Activated T-cell treated with anti-CD3 and anti-CD28 coated beads for 4 hours (primary cell): ENCODE measurements at places on chromosomes 2 and 18.

DNA sequence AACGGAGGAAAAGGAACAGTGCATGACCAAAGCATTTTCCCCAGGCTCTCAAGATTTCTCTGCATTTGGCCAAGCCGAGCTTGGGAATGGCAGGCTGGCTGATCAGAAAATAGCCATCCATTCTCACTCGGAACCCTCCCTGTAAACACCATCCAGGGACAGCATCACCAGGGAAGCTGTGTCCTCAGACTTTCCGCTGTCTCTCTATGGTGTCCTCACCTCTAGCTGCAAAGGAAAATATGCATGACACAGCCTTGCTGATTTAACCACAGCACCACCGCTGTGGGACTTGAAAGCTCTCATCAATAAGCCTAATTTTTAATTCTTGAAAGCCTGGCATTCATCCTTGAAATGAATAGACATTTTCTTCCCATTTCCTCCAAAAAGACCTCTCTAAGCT is 311.7 kb downstream of the EIPR1 start:
- no peak for DNase-seq

DNA sequence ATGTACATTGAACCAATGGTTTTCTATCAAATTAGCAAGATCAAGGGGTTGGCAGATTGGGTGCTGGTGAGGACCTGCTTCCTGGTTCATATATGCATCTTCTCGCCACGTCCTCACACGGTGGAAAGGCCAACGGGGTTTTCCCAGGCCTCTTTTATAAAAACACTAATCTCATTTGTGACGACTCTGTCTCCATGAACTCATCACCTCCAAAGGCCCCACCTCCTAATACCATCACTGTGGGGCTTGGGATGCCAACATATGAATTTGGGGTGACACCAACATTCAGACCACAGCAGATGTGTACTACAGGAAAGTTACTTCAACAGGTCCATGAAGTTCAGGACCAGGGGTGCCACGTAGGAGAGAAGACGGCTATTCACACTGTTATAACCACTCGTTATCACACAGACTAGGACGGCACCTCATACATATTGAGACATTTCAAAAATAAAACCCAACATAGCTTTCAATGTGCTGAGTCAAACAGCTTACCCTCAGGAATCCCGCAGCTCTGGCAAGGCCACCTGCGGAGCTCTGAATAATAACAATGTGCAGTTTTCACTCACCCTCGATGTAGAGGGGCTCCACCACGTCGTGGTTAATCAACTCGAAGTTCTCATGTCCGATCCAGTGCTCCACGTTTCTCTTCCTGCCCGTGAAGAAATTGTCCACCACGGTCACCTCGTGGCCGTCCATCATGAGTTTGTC is 49.3 kb downstream of the UXS1 start:
- DNase-seq = no peak

DNA sequence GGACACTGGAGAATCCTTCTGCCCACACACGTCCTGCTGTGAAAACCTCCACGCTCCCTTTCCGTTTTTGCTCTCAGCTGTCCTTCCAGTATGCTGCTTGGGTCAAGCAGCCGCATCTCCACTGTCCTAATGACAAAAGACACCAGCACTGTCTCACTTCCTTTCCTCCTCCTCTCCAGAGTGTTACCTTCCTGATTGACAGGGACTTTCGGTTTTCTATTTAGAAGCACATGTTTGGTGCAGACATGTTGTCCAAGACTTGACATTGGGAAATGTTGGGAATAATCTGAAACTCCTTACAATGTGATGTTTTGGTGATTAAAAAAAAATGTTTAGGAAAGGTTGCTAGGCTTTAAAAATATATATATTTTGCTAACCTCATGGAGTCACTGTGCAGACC is 226.6 kb downstream of the FAM210A start:
- DNase-seq = no peak

GRCh38 chr2:218229239-218229638 is 12.2 kb downstream of the ARPC2 start:
- no peak for DNase-seq

DNA sequence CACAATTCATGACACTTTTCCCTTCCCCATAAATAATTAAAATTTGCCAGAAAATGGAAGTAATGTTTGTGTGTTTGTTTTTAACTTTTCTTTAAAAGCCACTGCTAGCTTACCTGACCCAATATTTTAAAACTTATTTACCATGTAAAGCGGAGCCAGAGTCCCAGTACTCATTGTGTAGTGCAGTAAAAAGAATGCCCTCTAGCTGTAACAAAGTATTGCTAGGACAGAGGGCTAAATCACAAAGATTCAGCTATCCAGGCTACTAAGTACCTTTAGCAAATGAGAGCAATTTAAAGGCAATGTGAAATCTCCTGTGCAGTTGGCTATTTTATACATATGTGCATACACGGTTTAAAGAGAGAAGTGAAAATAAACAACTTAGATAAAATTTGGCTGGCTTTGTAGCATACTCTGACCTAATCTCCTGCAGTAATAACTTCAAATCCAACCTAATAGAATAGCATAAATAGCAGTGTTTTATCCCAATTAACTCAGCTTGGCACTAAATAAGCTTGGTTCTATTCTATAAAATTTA is 997.4 kb upstream of the PIK3C3 start:
- DNase-seq = no peak

DNA sequence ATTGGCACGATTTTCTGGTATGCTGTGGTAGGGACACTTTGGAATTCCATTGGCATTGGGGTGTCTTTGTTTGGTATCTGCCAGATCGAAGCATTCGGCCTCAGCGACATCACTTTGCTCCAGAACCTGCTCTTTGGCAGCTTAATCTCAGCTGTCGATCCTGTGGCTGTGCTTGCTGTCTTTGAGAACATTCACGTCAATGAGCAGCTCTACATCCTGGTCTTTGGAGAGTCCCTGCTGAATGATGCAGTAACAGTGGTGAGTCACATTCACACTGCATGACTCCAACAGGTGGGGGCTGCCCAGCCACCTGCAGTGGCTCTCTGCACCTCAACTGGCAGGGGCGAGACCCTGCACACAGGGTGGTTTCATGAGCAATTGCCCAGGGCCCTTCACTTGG is 38.4 kb downstream of the SLC9A2 start:
- no peak for DNase-seq

GRCh38 chr2:102053096-102053495 is 61.3 kb downstream of the IL1R2 start:
- DNase-seq = no peak

DNA sequence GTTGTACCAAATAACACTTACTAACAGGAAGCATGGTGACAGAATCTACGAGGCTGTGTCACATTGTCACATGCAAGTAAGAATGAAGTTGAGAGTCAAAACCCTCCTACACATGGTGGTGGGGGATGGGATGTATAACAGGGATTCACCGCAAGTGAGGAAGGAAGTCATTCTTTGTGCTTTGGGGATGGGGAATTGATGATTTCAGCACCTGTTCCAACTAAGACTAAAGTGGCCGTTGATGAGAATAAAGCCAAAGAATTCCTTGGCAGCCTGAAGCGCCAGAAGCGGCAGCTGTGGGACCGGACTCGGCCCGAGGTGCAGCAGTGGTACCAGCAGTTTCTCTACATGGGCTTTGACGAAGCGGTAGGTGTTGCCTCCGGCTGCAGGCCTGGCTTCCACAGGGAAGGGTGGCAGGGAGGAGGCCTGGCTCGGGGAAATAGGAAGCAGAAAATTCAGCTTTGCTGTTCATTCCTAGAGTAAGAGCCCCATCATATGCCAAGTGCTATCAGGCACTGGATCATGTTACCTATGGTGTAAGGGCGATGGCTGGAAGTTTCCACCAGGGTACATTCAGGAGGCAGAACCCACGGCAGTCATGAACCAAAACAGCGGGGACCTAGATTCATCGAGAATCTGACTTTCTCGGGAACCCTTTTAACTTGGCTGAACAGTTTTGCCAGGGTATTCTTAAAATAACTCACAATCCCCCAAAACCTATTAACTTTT is 120.3 kb downstream of the UXS1 start:
- no peak for DNase-seq

- no peak for DNase-seq
Measured at GRCh38 chr18:53799134-53799533, 425.3 kb downstream of the MBD2 start.

DNA sequence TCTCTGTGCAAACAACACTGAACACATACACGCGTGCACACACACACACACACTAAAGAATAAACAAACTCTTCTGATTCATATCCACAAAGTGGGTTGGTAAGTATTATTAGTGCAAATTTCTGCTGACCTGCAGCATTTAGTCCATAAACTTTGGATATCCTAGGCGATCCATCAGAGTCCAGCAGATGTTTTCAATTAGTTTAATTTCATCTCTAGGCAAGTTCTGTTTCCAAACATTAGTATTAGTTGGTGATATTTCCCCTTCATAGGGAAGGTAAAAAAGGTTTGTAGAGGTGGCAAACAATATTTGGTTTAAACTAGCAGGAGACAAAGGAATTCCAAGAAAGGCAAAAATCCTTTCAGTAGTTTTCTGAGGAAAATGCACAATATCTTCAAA is 5.7 kb downstream of the DSEL start:
- DNase-seq = no peak

DNA sequence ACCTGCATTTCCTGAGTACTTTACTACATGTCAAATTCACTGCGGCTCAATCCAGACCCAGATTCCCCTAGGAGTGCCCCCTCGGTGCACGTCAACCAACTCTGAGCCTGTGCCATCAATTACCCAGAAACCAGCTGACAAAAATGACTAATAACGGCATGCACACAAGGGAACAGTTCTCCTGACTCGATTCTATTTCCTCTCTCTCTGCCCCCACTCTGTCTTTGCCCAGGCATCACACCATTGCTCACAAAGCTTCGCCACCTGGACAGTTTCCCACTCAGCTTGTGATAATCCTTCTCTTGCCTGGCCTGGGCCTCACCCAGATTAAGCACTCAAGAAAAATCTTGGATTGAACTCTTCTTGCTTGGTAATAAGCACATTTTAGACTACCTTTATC is 115.3 kb upstream of the NDUFV2 start:
- no peak for DNase-seq

DNA sequence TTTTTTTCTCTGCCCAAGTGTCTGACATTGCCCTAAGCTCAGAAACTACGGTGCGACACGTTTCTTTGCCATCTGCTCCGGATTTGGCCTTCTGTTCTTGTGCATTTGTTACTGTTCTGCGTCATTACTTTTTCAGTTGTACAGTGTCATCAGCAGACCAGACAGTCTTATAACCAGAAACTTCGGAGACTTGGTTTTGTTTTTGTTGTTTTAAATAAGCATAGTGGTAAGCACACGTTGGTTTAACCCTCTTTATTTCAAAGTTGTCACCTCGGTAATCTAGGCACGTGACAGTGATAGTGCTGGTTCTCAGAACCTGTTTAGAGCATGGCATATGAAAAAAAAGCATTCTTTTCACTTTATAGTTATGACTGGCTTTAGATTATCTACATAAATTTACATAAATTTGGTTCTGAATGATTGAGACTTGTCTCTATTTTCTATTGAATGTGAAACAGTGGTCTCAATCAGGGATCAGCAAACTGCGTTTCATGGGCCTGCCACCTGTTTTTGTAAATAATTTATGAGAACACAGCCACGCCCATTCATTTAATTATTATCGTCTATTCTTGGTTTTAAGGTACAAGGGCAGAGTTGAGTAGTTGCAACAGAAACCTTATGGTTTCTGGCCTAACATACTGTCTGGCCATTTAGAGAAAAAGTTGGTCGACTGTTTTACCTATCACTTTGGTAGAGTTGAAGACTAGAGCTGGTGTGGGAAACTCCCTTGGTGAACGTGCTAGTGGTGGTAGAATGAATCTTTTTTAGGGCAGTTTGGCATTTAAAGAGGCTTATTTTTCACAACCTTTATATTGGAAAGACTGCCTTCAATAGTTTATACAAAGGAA is 106.5 kb downstream of the ZNF532 start:
- no peak for DNase-seq

DNA sequence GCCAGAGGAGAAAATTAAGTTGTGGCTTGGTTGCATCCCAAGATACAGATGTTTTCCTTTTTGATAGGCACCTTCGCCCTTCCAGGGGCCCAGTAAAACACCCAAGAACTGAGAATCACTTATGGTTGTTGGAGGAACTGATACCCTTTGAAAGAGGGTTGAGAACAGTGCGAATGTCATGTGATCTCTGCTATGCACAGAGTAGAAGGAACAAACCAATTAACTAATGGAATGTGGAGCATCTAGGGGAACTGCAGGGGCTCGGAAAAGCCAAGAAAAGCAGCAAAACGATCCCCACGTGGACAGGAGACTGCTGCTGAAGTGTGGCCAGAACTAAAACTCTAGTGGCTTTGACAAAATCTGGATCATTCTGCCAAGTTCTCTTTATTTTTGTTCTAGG is 58.8 kb downstream of the APOB start:
- DNase-seq = no peak

DNA sequence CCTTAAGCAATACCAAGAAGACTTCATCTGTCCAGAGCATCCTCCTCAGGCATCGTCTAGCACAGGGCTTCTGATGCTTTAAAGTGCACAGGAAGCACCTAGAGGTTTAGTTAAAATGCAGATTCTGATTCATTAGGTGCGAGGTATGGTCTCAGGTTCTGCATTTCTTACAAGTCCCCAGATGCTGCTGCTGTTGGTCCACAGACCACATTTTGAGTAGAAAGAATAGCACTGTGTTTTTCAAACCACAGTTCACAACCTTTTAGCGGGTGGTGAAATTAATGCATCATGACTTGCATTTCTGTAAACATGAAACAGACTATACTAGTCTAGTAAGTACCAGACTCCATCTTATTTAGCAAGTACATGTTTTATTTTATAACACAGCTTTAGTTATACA is 134.6 kb downstream of the TMEFF2 start:
- DNase-seq = no peak

DNA sequence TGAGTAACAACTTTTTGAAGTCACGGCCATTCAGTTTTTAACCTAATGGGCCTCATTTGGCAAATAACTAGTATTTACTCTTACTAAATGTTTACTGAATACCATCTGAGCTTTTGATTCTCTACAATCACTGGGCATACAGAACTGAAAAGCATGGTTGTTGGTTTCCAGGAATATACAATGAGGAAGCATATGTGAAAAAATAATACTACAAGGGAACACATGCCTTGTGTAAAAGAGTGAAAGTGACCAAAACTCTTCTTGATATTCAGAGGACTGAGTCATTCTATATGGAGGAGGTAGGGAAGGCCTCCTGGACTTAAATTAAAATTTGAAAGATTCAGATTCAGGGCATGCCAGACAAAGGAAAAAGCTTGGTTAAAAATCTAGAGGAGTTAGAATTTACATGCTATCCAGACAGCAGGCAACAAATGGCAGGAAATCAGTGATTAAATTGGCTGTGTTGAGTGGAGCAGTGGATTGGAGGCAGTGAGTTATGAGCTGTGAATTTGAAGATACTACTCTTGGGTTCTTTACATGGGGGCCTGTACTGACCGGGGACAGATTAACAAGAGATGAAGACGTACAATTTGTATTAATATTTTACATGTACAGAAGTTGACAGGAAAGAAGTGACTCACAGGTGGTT is 53.6 kb upstream of the NRXN1 start:
- DNase-seq = no peak

- no peak for DNase-seq
Measured at GRCh38 chr2:23199115-23199918, 185.7 kb upstream of the KLHL29 start.
